ENCODE measurements at places on chromosomes 12 and 14.

DNA sequence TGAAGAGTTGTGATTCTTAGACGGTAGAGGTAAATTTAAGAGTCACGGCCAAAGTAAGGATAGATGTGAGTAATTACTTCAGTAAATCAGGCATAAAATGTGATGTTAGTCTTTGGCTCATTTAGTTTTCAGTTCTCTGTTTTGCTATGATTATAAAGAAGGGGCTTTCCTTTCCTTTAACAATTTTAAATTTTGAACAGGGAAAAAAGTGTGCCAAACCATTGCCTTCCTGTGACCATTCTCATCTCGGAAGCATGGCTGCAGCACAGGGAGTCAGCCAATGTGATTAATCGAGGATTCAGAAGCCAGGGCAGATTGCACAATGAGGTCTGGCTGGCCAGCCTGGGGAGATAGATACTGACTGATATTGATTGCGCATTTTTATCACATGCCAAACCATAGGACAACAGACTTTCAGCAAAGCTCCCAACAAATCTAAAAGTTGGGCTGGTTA is 480.2 kb upstream of the PRICKLE1 start:
- DNase-seq = no peak

DNA sequence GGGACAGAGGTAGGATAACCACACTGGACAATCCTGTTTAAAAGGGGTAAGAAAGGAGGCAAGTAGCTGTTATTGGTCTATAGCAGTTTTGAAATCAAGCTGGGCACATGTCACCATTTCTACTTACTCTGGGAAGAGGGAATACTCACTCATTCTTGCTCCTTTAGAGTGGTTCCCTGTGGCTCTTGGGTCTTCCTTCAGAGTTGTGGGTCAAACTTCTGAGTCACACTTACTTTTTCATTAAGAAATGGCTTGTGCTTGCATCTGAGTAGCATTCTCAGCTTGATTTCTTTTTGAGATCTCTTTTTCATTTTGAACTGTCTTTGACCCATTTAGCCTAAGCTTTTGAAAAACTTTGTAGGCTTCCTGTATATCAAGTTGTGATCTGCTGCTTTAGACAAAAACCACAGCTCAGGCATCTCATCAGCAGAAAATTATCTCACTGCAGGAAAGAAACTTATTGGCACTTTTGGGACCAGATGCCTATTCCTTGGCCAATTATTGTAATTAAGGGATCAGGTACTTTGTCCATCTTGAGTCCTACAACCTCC is 122.2 kb downstream of the AEBP2 start:
- no peak for DNase-seq

GRCh38 chr14:51000566-51000965 is 56.3 kb upstream of the PYGL start:
- no peak for DNase-seq

DNA sequence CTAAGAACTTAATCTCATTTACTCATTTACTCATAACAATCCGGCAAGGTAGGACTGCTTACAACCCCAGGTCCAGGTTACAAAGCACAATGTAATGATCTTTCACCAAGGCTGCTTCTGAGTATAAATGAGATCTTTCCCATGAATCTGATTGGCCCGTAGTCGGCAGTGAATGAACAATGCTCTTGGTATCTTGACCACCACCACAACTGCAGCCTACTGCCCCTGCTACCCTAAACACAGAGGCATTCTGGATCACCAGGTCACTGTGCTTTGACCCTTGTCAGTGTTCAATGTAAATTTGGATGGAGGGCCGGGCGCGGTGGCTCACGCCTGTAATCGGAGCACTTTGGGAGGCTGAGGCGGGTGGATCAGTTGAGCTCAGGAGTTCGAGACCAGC is 15.9 kb downstream of the FAM181A start:
- no peak for DNase-seq

GRCh38 chr12:47754881-47755280 is 3.8 kb downstream of the RAPGEF3 start:
- DNase-seq = no peak

DNA sequence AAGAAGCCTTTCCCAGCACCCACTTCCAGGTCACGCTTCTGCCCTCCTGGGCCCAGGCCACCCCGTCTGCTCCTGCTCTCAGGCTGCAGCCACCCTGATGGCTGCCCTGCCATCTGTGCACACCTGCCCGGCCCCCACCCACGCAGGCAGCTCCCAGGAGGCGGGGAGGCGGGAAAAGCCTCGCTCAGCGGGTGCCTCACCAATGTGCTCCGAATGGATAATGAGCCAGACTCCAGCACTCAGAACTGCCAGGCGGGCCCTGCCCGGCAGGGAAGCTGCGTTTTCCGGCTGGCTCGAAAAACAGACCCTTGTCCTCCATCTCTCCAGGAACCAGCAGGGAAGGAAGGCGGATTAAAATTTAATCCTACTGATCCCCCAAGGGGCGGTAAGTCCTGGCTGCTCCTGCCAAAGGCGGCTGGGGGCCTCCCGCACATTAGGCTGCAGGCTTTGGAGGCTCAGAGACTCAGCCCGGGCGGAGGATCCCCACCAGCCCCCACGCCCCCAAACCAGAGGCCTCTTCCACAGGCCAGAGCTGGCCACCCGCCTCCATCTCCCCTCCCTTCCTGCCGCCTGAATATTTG is 104.0 kb downstream of the NCOR2 start:
- no peak for DNase-seq

DNA sequence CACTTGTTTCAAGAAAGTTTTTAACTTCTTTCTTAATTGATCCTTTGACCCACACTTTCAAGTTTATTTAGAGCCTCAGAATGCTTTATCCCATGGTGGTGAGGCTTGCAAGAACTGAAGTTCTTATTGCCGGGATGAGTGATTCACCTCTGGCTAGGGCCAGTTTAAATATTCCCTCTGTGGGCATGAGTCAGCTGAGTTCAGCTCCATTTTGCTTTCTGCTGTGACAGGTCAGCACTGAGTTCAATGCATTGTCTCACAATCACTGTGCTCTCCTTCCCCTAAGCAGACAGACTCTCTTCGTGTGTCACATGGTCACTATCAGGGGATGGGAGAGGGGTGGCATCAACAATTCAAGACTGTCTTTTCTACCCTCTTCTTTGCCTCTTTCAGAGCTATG is 514.6 kb upstream of the FBXO33 start:
- no peak for DNase-seq

DNA sequence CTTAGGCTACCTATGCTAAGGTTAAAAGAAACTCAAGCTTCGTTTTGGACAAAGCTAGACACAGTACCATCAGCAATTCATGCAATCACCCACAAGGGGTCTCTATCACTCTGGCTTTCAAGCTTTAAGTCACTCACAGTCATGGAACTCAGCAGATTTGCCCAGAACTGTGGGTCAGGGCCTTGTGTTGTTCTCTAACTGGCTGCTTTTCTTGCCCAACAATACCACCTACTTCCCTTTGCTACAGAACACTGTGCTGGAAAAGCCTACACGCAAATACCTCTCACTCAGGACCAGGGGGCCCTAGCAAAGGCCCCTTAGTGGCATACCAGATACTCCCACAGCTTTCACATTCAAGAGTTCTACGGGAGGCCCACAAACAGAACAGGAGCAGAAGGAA is 9.1 kb downstream of the NEMP1 start:
- peak; percentile 84 for DNase-seq

GRCh38 chr12:94500831-94501567 is 41.3 kb upstream of the CEP83 start:
- DNase-seq = no peak

- no peak for DNase-seq
Measured at GRCh38 chr12:40342010-40342409, 117.2 kb downstream of the LRRK2 start.

- peak; percentile 41 for DNase-seq
Measured at GRCh38 chr14:31080056-31080455, 53.9 kb upstream of the STRN3 start.
